Right lung (tissue), 10 donors: ENCODE measurements at places on chromosomes 2 and 18. TPM values are rescaled to one million over a fixed set of nuclear protein-coding genes. Genes with fewer than 3 reads are reported as not detected.

The ATF2 gene
- polyA plus RNA-seq = 64.4 TPM

The GAREM1 gene
- polyA plus RNA-seq = 12.3 TPM

The C2orf15 gene
- 8.1 TPM for polyA plus RNA-seq

The RESP18 gene
- not detected for polyA plus RNA-seq

The CYTIP gene
- 1.6 TPM for polyA plus RNA-seq

The MSH6 gene
- polyA plus RNA-seq = 91.1 TPM
